ENCODE measurements at places on chromosomes 2 and 18. TPM values are rescaled to one million over a fixed set of nuclear protein-coding genes. Genes with fewer than 3 reads are reported as not detected.

Gene RAMP1
- 157 TPM for total RNA-seq

Gene MYO5B
- total RNA-seq, result 3.1 TPM

Gene DNAH6
- 0.60 TPM for total RNA-seq

Gene CAVIN2
- total RNA-seq, result 125 TPM

Gene TMEM17
- 1.8 TPM for total RNA-seq

Gene TUBA3D
- 7.7 TPM for total RNA-seq

Gene SFXN5
- 10.1 TPM for total RNA-seq

Gene RAB17
- 2.8 TPM for total RNA-seq

Gene ADRA2B
- 0.91 TPM for total RNA-seq

Gene RUFY4
- total RNA-seq, result not detected

Gene FASTKD1
- 50.0 TPM for total RNA-seq

Gene SLC5A7
- total RNA-seq, result 0.42 TPM

Gene SKOR2
- not detected for total RNA-seq

Gene HOXD9
- total RNA-seq, result not detected

Gene POMC
- total RNA-seq, result 5.0 TPM

Gene INHA
- total RNA-seq, result 16.7 TPM

Gene PTPRM
- 55.1 TPM for total RNA-seq

All from right cardiac atrium (tissue), 5 donors.